ENCODE measurements at places on chromosomes 4 and X.

- no peak for DNase-seq
Measured at GRCh38 chrX:18864390-18864920, 119.5 kb downstream of the PHKA2 start.

DNA sequence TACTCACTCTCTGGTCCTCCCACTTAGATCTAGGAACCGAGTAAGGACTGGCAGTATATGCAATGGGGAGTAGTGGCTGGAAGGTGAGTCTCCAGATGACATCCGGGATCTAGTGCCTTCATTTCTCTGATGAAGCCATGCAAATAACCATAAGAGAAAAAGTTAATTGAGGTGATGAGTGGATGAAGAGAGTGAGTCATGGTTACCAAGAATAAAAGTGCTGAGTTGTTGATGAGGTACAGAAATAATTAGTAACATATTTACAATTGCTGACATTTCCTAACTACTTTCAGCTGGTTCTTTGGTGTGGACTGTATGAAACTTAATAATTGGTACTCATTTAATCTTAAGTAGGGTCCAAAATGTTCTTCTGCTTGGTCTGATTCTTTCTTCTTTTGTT lies 146.7 kb upstream of the PITX2 start:
- no peak for DNase-seq

DNA sequence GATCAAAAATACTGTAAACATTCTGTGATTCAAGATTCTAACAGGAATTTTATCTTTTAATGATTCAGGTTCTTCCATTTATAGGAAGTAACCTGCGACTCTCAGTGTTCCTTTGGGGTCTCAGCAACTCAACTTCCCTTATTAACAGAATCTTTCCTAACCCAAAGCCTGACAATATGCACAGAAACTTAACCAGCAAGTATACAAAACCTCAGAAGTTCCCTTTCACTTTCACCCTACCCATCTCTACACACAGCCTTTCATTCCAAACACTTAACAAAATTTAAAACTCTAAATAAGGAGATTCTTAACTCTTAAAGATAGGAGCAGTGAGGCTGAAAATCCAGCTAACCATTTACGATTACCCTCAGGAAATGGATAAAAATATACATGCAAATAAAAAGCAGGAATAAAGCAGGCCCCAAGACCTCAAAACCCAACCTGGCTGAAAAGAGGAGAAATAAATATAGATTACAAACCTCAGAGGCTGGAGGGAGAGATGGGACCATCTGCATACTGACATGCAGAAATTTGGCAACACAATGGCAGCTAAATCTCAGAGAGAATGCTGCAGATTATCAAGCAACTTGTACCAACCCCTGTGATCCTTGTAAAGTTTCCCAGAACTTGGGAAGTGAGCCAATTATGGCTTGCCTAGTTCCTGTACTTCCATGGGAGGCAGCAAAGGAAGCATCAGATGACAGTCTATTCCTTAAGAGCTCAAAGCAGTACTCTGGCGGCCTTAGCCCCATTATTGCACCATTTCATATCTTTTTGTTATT lies 101.0 kb downstream of the ATP11C start:
- no peak for DNase-seq

- no peak for DNase-seq
Measured at GRCh38 chrX:46173159-46173558, 372.1 kb downstream of the ZNF674 start.

GRCh38 chr4:81042578-81043365 lies 12.3 kb downstream of the BMP3 start:
- no peak for DNase-seq

- DNase-seq = no peak
Measured at GRCh38 chr4:13892739-13893105, 265.2 kb upstream of the BOD1L1 start.

- no peak for DNase-seq
Measured at GRCh38 chr4:113978561-113979147, 793 bp downstream of the ARSJ start.

- no peak for DNase-seq
Measured at GRCh38 chr4:13208558-13209193, 275.5 kb downstream of the RAB28 start.

GRCh38 chrX:13377550-13377934 lies 57.7 kb upstream of the ATXN3L start:
- no peak for DNase-seq

DNA sequence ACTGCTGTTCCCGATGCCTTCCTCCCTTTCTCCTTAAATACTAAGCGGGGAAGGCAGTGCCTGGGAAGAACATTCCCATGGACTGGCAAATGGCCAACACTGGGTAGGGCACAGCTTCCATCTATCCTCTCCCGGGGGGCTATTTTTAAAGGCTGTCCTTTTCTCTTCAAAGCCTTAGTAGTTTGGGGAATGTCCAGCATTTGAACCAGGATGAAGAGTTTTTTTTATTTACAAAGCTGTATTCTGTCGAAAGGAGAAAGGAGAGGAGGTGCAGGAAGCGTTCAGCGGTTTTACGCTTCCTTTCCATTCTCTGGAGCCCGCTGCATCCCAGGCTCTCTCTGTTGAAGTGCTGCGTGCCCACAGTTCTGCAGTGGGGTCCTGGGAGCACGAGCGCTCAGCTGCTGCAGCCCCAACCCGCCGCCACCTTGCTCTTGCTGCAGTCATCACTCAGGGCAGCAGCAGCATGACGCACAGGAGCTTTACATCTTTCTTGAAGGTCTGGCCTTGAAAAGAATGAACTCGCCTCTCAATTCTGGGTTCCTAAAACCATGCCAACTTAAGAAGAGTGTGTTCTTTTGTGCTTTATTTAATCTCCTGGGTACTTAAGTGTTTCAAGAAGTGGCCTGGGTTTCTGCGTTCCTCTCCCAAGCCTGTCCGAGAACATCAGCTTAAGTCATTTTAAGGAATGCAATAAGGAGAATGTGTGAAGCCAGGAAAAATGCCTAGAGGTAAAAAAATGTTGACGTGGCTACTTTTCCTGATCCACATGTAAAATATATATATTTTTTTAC lies 427.2 kb downstream of the MAPK10 start:
- DNase-seq = no peak

- DNase-seq = no peak
Measured at GRCh38 chrX:12526306-12526705, 264.9 kb upstream of the PRPS2 start.

- no peak for DNase-seq
Measured at GRCh38 chrX:77967631-77968030, 1.8 kb downstream of the PGAM4 start.

- DNase-seq = no peak
Measured at GRCh38 chr4:141802333-141802732, 165.9 kb downstream of the IL15 start.

DNA sequence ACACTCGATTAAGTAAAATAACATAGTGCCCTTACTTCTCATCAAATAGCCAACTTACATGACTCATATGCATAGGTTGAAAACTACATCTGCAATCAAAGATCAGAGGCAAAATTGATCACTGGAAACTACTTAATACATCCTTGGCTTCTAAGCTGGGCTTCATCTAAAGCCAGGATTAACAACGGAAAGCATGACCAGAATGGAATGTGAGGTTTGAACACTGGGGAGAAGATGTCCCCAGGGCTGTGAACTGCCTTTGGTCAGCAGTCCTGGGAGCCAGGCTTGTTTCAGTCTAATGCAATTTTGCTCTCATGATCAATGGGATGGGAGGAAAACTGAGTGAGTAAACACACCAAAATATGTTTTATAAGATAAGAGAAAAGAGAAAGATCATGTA lies 192.5 kb upstream of the TTC29 start:
- DNase-seq = no peak

- DNase-seq = no peak
Measured at GRCh38 chr4:140869446-140869845, 113.3 kb upstream of the TBC1D9 start.

DNA sequence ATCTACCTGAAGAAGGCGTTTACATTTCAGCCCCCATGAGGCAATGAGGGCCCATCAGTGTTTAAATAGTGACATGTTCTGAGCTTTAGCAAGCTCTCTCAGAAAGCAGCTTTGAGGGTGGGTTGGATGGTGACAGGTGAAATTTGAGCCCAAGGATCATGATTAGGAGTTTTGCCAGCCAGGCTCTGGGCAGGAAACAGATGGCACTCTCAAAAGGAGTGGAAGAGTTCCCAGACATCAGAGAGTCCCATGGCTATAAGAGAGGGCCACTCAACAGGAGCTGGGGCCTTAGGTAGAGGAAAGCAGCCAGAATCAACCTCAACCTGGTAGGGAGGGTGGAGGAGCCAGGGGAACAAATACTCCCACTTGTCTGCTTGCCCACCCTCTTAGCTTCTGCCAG lies 499.8 kb downstream of the MID1IP1 start:
- no peak for DNase-seq

DNA sequence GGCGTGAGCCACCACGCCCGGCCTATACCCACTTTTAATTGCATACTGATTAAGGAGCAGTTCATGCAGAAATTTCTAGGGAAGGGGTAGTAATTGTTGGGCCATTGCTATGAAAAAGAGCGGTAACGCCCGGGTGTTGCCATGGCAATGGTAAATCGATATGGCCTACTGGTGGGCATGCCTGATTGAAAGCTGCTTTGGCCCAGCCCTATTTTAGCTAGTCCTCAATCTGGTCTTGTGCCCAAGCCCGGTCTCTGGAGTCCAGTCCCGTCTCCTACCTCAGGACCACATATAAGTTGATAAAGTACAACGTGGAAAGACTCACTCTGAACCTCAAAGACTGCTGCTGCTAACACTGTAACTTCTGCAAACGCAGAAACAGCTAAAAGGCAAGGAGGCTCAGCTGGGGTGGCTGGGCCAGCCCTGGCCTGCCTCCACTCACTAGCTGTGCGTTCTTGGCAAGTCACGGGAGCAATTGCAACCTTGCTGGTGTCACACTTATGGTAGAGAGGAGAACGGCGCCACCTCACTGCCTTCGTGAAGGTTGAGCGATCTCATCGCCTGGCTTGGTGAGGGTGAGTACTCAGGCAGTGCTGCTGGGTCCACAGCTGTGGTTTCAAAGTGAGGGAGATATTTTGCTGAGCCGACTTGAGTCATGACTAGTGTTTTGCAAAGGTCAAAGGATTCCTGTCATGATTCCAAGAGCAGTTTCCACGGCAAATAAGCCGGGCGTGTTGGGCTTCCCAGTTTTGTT lies 57.0 kb upstream of the GRPEL1 start:
- no peak for DNase-seq

- DNase-seq = no peak
Measured at GRCh38 chr4:144357975-144358374, 217.5 kb upstream of the GYPA start.

DNA sequence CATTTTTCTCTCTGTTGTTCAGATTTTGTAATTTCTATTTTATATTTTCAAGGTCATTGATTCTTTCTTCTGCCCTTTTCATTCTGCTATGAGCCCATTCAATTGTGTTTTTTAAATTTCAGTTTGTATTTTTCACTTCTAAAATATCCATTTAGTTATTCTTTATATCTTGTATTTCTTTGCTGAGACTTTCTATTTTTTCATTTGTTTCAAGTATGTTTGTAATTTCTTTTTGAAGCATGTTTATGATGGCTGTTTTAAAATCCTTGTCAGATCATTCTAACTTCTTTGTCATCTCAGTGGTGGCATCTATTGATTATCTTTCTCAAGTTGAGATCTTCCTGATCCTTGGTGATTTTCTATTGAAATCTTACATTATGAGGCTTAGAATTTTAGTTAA lies 157.2 kb upstream of the USP9X start:
- no peak for DNase-seq

- no peak for DNase-seq
Measured at GRCh38 chr4:158995040-158995439, 107.8 kb upstream of the RAPGEF2 start.

- no peak for DNase-seq
Measured at GRCh38 chrX:28223991-28224390, 242.7 kb upstream of the DCAF8L1 start.

DNA sequence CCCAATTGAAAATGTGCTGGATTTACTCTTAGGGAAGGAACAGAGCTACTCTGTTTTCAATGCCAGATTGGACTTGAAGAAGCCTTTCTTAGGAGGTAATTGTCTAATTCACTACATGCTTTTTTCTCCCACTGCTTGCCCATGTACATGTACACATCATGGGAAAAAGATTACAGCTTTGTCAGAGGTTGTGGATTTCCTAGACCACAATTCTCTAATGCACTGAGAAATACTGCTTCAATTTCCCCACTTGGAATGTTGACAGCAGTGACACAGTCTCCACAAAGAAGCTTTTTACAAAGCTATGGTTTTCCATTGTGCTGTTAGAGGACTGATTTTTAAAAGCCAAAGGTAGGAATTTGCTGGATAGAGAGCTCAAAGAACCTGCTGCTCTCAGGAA lies 19.5 kb downstream of the ZAR1 start:
- DNase-seq = no peak

DNA sequence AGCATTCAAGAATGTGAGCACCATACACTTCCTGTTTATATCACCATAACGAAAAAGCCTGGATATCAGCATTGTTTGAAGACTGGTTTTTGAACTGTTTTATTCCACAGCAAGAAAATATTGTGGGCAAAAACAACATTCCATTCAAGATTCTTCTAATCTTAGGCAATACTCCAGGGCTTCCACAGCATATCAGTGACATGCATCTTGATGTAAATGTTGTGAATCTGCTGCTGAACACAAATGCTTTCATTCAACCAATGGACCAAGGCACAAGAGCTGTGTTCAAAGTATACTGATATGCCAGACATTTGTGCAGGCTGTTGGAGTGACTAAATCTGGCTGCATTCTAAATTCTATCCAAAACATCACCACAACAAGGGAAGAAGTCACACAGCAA lies 260.1 kb upstream of the ETNPPL start:
- DNase-seq = no peak

- DNase-seq = no peak
Measured at GRCh38 chr4:156815717-156816359, 155.8 kb downstream of the PDGFC start.

GRCh38 chr4:91621446-91621845 lies 682.3 kb upstream of the GRID2 start:
- no peak for DNase-seq

- peak; percentile 23 for DNase-seq
Measured at GRCh38 chr4:182938205-182938645, 21.0 kb upstream of the DCTD start.

GRCh38 chr4:83646538-83647239 lies 110.8 kb downstream of the GPAT3 start:
- DNase-seq = no peak

- DNase-seq = no peak
Measured at GRCh38 chr4:47996021-47996420, 20.5 kb downstream of the CNGA1 start.

- DNase-seq = no peak
Measured at GRCh38 chr4:15953625-15954024, 9.3 kb downstream of the FGFBP2 start.

- DNase-seq = no peak
Measured at GRCh38 chrX:150035531-150035930, 97.2 kb upstream of the EOLA2 start.

- DNase-seq = no peak
Measured at GRCh38 chrX:57752866-57753265, 72.8 kb upstream of the NLRP2B start.

DNA sequence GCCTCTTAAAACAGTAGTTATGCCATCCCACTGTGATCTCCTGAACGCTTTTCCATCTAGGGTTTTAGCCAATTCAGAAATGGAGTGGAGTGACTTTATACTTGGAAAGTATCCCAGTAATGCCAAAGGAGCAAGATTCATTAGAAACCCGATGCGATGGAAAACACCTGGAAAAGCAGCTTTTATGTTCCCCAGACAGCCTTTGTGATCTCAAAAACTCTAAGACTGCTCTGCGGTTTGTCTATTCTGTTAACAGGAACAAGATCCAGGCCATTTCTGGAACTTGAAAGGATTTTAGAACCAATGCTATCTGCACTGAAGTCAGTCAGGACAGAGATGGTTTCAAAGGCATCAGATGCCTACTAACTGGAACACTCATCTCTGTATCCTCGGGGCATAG lies 145.1 kb downstream of the APBB2 start:
- DNase-seq = no peak

GRCh38 chr4:26953366-26953765 lies 92.7 kb downstream of the STIM2 start:
- DNase-seq = no peak
